Sigmoid colon (tissue), 7 donors: ENCODE measurements at places on chromosomes 16 and 17. TPM values are rescaled to one million over a fixed set of nuclear protein-coding genes. Genes with fewer than 3 reads are reported as not detected.

QPRT gene
- 10.4 TPM for total RNA-seq

AANAT gene
- not detected for total RNA-seq

HSPB9 gene
- not detected for total RNA-seq

CCDC144A gene
- total RNA-seq, result 10.5 TPM

WNT9B gene
- not detected for total RNA-seq

EXOC3L1 gene
- total RNA-seq, result 2.1 TPM

TPSAB1 gene
- 14.4 TPM for total RNA-seq

GOSR2 gene
- total RNA-seq, result 47.0 TPM

LITAFD gene
- total RNA-seq, result not detected

PYY gene
- total RNA-seq, result not detected
